ENCODE measurements at places on chromosomes 2 and 18.

- no peak for DNase-seq
Observed at GRCh38 chr2:10706033-10706432, 15.4 kb upstream of the ATP6V1C2 start.

- DNase-seq, result no peak
Observed at GRCh38 chr2:206096876-206097275, 10.9 kb upstream of the INO80D start.

GRCh38 chr2:212337036-212337435 is 201.6 kb downstream of the ERBB4 start:
- DNase-seq, result no peak

GRCh38 chr2:177261116-177262060 is 3.1 kb downstream of the NFE2L2 start:
- DNase-seq, result no peak

- peak; percentile 31 for DNase-seq
Observed at GRCh38 chr2:234496055-234496834, 636 bp downstream of the ARL4C start.

- DNase-seq, result no peak
Observed at GRCh38 chr2:95121093-95121406, 558 bp downstream of the MRPS5 start.

DNA sequence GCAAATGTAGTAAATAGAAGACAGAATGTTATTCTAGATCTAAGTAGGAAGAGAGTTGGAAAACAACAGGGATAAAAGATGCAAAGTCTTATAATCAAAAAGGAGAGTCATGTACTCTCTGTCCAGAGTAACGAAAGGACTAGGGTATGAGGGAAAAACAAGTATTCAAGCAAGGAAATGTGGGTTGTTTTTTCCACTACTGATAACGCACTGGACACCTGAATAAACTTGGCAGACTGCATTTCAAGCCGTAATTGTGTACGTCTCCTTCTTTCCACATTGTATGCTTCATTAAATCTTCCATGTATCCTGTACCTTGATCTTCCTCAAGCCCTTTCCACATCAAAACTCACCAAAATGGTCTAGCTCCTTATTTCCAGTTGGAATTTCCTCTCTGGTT is 420.6 kb downstream of the ZEB2 start:
- no peak for DNase-seq

- no peak for DNase-seq
Observed at GRCh38 chr2:225582355-225583116, 183.0 kb downstream of the NYAP2 start.

DNA sequence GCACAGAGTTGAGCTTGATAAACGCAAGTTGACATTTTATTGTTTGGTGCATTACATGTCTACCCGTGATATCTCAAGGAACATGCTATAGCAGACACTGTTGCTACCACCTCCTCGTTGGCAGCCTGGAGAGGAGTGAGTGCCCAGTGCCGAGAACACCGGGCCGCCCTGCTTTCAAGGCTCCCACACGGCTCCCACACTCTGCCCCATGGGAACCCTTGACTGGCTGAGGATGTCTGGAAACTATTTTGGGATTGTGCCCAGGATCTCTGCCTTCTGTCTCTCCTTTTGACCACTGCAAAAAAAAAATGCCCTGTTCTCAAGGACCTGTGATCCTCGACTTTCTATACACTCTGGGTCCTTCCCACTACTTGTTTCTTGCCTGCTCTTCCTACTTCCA is 21.1 kb downstream of the TET3 start:
- DNase-seq, result no peak
